ENCODE measurements at places on chromosomes 4 and X.

DNA sequence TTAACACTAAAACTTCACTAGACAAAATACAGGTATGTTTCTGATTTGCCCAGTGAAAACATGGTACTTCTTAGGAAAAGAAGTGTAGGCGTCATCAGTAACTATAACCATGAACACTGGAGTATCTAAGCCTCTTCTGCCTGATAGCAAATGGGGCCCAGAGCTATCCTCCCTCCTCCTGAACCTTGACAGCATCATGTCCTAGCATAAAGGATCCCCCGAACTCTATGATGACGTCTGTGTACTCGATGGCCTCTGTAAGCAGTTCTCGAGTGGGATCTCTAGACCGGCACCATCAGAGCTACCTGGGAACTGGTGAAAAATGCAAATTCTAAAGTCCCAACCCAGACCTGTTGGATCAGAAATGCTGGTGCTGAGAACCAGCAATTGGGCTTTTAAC lies 36.3 kb upstream of the MTNR1A start:
- DNase-seq = no peak

GRCh38 chr4:7124689-7125442 lies 57.0 kb upstream of the GRPEL1 start:
- peak; percentile 95 for DNase-seq

DNA sequence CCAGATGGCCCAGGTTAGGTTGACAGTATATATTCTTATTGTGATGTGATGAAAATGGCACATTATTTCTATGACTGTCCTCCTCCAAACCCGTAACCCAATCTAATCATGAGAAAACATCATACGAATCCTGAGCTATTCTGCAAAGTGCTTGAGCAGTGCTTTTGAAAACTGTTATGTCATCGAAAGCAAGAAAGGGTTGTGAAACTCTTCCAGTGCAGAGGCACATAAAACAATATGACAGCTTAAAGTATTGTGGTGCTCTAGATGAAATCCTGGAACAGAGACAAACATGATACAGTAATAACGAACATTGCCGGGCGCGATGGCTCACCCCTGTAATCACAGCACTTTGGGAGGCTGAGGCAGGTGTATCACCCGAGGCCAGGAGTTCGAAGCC lies 1648.0 kb downstream of the STIM2 start:
- no peak for DNase-seq

- DNase-seq = no peak
Measured at GRCh38 chrX:10356979-10357378, 200.2 kb downstream of the CLCN4 start.

DNA sequence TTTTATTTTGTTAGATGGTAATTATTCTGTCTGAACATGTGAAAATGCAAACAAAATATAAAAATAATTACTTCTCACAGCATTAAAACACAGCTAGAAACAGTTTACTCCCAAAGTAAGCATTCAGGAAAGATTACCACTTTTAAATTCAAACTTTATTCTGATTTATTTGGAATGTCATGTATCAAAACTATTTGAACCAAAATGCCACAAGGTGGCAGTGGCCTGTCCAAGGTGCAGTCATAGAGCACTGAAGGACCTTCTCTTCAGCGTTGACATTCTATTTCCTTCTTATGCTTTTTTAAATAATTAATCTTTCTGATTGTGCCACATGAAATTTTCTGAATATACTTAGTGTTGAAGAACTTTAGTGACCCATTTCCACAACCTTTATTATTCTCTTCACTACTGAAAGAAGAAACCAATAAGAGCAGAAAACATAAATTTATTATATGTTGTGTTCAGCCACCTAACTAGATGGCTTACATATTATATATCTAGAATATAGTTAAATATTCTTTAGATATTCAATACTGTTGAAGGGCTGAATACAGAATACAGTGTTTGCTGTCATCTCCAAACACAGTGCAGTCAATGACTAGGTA lies 283.6 kb downstream of the CFAP299 start:
- peak; percentile 12 for DNase-seq

GRCh38 chrX:143455046-143455445 lies 62.2 kb downstream of the SPANXN3 start:
- peak; percentile 66 for DNase-seq

- DNase-seq = no peak
Measured at GRCh38 chr4:8289151-8289750, 19.7 kb downstream of the HTRA3 start.

DNA sequence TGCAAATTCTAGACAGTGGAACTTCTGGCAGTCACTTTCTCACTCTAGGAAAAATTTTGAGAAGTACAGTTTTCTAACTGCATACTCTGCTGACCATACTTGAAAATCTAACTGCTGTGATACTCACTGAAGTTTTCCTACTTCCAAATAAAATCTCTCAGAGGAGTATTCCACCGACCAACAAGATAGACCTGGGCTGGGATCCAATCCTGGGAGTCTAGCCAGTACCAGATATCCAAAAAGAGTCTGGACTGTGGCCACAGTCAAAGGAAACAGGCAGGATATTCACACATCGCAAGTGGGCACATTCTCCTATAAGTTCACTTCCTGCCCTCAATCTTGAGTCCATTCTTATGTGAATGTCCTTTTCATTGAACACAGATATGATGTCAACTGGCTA lies 1138.7 kb upstream of the PCDH7 start:
- DNase-seq = no peak

GRCh38 chr4:97646997-97647396 lies 496.3 kb downstream of the STPG2 start:
- no peak for DNase-seq

DNA sequence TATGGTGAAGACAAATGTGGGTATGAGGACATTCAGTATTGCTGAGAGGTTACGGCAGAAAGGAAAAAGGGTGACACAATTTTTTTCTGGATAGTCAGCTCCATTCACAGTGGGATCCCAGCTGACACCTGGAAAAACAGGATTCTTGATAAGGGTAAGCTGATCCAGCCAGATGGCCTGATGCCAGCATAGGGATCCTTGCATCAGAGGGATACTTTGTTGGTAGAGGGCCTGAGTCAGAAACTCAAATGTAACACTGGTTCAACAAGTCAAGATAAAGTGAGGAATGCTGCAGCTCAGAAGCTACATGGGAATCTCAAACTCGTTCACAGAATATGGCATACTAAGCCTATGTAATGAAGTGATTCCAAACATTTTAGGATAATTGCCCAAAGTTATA lies 726.7 kb downstream of the C4orf33 start:
- no peak for DNase-seq

- no peak for DNase-seq
Measured at GRCh38 chr4:120939693-120940092, 17.2 kb upstream of the PRDM5 start.

DNA sequence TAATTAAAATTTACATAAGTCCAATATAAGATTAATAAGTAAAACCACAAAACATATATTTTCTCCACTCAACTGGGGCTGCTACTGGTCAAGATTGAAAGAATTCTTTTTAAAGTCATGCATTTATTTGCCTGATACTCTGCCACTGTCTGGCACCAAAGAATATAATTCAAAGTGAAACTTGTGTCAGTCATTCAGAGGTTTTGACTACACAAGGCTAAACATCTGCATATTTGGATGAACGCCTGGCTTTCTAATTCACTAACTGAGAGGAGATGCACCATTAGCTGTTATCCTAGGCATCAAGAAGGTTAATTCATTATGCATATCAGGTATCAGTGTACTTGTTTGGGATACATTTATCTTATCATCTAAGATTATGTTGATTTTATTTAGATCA lies 598.5 kb downstream of the CENPC start:
- DNase-seq = no peak

DNA sequence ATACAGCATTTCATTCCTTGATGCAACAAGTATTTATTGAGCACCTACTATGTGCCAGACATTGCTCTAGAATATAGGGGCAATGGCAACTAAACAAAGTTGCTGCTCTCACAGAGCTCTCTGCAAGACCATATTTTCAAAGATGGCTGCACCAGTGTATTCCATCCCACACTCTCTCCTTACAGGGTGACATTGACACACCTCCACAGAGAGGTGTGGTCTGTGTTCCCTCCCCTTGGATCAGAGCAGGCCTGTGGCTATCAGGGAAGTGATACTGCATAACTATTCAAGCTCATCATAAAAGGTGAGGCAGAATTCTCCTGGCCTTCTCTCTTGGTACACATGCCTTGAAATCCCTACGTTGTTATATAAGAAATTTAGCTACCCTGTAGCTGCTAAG lies 95.3 kb upstream of the SOD3 start:
- DNase-seq = no peak

DNA sequence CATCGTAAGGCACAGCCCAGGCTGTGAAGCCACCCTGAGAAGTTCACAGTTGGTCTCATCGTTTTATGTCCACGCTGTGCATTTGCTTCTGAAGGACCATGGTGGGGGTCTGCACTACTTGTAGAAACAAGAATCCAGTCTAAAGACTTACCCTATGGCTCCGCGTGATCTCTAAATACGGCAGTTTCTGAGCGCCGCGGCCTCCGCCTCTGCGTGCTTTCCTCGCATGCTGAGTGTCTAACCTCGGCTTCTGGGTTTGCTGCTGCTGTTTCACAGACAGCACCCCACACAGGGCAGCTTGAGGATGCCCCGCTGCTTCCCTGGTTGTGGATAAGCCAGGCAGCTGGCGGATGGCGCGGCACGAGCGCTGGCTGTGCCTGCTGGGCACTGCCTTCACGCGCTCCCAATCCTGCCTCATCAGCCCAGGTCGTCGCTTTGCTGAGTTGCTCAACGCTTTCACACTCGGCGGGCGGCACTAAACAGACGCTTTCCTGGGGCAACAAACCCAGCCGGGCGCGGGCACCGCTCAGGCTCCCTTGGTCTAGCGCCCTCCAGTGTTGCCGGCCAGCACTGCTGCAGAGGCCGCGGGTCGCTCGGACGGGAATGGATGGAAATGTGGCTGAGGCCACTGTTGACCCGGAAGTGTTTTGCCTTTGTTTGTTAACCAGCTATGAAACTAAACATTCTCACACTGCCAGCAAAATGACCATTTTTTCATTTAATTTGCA lies 39.2 kb downstream of the FGFRL1 start:
- no peak for DNase-seq

- DNase-seq = no peak
Measured at GRCh38 chrX:112808007-112808406, 32.6 kb downstream of the AMOT start.

GRCh38 chr4:3041192-3042142 lies 32.9 kb downstream of the HTT-AS start:
- peak; percentile 12 for DNase-seq

DNA sequence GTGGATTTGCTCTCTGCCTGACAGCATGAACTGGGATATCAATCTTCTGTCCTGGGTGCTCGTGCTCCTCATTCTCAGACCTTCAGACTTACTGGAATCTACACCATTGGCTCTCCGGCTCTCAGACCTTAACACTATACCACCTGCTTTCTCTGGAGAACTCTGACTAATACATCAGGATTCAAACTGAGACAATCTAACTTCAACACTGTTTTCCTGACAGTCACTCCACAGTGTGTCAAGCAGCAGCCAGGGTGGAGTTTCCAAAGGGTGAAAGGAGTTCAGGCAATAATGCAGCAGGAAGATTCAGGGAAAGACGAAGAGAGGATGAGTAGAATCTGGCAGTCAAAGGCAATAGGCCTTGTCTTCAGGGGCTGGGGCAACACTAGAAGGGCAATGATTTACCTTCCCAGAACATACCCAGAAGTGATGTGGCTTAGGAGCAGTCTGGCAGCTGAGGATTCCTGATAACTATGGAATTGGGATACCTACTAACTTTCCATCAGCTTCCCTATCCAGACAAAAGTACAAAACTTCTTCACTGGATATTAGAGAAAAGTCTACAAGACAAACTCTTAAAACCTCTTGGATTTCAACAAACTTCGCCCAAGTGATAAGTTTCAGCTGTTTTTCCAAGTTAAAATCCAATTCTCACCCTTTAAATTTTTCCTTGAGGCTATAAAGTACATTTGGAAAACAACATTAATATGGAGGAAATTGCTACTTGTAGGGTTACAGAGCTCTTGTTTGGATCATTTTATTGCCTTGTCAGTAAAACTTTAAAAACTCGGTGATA lies 58.4 kb upstream of the SLIT2 start:
- DNase-seq = peak; percentile 39

DNA sequence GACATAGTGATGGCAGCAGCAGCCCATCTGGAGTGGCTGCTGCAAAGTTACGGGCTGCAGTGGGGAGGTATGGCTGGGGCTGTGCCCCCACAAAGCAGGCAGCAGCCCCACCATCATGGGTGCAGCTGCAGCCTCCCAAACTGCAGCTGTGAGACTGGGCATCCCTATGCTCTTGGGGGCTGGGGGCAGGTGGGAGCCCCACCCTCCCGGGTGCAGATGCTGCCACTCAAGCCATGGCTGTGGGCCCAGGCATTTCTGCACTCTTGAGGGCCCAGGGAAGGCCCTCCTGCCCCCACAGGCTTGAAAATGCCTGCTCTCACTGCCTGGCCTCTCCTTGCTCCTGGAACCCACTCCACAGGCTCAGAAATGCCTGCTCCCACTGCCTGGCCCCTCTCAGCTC lies 389.4 kb downstream of the TEX13C start:
- DNase-seq = no peak

GRCh38 chr4:141391771-141392170 lies 171.1 kb downstream of the ZNF330 start:
- DNase-seq = peak; percentile 13

GRCh38 chr4:133493776-133494175 lies 344.7 kb downstream of the PCDH10 start:
- no peak for DNase-seq

DNA sequence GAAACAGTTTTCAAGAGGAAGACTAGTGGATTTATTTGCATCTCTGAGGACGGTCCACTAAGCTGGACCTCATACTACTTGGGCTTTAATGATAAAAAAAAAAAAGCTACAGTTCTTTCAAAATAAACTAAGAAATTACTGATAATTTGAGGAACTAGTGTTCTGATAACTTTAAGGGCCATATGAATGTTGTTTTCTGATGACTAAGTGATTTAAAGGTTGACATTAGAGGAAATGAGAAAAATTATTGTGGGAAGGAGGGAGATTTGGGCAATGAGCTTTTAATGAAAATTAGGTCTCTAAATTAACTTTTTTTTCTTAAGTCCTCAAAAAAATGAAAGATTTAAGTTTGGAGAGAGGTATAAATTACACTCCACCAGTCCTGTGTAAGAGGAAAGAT lies 60.8 kb upstream of the IL2 start:
- no peak for DNase-seq

GRCh38 chr4:8303081-8303480 lies 33.5 kb downstream of the HTRA3 start:
- no peak for DNase-seq

GRCh38 chr4:47561331-47561730 lies 76.3 kb downstream of the ATP10D start:
- no peak for DNase-seq

- no peak for DNase-seq
Measured at GRCh38 chrX:75603833-75604232, 81.0 kb upstream of the ZDHHC15 start.

DNA sequence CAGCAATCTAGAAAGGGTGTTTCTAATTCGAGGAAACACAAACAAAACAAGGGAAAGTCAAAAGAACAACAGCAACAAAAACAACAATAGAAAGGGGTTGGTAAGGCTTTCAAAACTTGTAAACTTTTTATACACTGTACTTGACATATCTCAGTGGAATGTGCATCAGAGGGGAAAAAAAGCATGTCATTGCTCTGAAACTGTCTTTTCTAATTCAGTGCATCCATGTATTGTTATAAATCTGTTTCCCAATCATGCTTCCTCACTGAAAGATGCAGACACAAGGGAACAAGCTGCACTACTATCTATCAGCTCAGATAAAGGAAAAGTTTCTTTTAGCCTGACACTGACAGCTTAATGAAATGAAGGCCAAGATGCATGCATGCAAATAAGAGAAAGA lies 44.2 kb upstream of the PCDH18 start:
- DNase-seq = peak; percentile 5
